ENCODE measurements at places on chromosomes 7 and 10.

- no peak for DNase-seq
Measured at GRCh38 chr7:110432061-110432553, 658.8 kb upstream of the LRRN3 start.

- no peak for DNase-seq
Measured at GRCh38 chr10:127983344-127984100, 76.6 kb downstream of the PTPRE start.

DNA sequence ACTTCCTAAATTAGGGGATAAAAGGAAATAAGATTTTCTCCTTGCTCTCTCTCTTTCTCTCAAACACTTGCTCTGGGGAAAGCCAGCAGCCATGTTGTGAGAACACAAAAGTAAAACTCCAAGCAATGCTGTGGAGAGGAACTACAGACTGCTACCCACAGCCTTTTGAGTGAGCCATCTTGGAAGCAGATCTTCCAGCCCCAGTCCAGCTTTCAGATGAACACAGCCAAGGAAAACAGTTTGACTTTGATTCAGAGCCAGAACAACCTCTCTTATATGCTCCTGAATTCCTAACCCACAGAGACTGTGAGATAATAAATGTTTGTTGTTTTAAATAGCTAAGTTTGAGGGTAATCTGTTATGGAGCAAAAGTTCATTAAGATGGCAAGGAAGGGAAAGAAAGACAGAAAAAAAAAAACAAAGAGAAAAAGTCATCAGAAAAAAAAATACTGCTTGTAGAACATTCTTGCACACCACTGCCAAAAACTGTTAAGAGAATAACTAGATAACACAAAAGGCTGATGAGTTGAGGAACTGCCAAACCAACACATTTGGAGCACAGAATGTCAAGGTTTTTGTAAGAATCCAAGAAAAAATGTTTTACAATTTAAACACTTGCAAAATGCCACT, 20.9 kb upstream of the PRKAR2B start:
- no peak for DNase-seq

DNA sequence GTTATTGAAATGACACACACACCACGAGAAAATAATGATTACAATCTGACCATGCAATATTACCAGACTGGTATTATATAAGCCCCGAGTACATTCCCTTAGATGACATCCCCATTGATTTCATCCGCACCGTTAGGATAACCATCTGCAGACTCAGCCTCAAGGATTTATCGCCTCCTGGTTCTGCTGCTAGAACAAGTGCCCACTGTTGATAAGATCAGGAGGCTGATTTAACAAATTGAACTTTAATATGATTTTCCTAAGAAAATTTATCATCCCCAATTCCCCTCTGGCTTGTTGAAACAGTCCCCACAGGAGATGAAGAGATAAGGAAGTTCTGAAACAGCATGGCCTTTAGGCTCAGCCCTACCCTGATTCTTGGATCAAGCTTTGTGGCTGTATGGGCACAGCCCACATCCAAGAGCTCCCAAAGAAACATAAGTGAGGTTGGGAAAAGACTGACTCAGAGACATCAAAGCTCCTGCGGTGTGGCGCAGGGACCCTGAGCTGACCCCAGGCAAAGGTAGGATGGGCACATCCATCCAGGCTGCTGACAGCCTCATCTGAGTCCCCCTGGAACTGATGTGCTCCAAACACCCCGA, 59.2 kb upstream of the CHCHD3 start:
- DNase-seq = no peak

DNA sequence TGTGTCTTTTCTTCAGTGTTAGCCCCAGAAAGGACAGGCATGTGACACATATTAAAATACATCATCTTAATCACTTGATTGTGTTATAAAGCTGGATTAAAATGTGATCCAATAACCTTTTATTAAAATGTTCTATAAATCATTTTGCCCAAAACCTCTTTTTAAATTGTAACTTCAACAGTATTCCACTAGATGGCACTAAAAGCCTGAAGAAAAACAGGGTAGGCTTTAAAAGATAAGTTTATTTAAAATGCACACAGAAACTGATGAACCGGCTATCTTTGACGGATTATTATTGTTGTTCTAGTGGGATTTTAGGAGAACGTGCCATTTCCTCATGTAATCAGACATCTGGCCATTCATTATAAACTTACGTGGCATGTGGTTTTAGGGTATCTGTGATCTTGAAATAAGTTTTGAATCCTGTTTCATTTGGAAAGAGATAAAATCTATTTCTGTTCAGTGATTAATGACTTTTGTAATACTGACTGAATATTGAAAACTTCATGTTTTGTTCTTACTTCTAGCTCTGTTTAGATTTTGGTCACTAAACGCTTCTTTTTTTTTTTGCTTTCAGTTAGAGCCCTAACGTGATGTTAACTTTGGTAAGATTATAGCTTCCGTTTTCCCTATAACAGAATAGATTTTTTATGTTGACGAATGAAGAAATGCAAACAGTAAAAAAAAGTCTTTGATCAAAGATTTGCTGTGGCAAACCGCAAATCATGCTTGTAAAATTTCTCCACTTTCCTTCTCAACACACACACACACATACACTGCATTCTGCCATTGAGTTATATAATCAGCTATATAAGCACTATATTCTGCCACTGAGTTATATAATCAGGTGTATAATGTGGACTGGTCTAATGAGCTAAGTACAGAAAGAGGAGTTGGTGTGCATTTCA, 13.6 kb downstream of the VPS50 start:
- DNase-seq = no peak

- DNase-seq = no peak
Measured at GRCh38 chr10:114058297-114058696, 14.6 kb downstream of the ADRB1 start.

DNA sequence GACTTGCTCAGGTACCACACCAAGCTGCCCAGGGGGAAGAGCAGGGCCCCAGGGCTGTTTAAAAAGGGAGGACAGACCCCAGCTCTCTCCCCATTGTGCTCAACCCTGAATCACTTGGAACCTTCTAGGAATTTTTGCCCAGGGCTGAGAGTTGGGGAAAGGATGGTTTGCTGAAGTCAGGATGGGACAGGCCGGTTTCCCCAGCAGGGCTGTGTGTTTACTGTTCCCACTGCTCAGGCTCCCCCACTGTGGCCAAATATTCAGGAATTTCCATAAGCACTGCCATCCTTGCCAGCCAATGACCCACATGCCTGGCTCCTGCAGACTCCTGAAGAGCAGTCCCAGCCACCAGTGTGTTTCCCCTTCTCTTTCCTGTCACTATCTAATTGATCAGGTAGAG, 120.7 kb downstream of the WDFY4 start:
- no peak for DNase-seq

GRCh38 chr7:156090988-156091387, 278.7 kb upstream of the SHH start:
- no peak for DNase-seq

DNA sequence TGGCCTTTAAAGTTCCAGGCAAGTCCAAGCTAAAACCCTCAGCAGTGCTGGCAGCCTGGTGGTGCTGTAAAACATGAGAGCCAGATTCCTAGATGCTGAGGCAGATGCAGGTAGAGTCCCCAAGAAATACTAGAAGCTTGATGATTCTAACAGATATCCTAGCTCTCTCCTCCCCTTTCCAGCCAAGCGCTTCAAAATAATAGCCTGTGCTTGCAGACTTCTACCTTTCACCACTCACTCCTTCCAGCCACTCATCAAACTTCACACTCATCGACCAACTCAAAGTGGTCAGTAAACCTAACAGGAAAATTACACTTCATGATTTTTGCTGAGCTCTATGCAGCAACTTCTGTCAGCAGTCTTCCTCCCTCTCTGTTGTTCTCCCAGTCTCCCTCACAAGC, 50.2 kb downstream of the LMBR1 start:
- no peak for DNase-seq

GRCh38 chr10:28130267-28130666, 131.4 kb upstream of the ODAD2 start:
- no peak for DNase-seq

DNA sequence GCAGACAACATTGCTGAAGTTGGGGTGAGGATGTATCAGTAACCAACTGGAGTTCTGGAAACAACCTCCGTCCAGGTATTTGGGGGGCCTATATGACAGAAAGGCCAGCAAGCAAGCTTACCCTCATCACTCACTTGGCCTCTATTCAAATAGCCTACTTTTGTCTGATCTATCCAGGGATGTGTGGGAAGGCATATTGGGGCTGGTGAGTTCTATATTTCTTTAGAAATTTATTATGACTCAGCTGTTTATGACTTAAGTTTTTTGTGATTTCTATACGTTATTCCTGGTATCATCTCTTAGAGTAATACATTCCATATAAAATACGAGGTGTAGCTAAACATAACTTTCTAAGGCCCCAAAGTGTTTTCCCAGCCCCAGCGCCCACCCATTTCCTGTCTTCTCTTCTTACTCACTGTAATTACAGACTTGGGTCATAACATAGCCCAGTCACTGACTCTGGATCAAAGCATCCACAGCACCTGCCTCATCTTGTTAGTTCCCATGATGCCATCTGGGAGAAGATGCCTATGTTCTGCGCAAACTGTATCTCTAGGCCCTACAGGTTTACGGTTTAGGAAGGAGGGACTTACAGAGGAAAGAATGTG, 18.1 kb downstream of the GARS1 start:
- no peak for DNase-seq

DNA sequence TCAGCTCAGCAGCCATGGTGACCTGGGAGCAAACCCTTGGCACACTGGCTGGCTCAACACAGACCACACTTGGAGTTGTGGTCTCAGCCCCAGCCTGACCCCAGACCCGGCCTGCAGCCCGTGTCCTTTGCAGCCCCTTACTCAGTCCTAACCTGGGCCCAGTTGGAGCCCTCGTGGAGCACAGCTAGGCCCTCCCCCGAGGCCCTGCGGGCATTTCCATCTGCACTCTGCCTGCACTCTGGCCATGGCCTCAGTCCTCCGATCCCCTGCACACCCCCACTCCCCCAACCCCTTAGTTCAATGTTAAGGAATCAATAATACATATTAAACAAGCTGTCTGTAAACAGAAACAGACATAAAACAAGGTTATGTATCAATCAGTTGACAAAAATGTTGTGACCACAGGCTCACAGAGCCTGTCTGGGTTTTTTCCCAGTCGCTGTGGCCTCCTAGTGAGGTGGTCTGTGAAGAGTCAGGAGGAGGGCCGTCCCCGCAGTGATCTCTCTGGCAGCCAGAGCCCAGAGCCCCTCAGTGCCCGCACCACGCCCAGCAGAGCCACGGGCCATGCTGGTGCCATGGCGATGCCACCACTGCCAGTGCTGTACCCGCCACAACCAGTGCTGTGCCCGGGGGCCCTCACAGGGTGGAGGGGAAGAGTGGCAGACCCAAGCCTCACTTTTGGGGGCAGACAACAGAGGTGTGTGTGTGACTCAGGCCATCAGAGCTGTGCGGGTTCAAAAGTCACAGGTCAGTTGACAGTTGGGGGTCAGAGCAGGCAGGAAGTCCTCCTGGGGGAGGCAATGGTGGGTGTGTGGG, 25.5 kb downstream of the GHRHR start:
- DNase-seq = no peak

DNA sequence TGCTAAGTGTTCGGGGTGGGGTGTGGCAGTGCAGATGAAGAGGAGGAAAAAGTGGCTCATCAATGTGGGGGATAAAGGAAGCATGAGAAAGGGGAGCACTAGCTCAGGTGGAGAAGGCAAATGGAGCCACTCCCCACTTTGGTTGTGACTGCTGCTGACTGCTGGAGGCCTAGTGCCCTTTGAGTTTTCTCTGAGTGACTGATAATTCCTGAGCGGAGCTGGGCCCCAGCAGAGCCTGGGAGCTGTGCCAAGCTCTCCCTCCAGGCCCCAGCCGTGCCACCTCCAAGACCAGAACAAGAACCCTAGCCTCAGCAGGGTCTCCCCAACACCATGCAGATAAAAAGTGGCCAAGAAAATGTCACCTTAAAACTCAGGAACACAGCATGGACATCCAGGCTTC, 9.7 kb upstream of the RASSF4 start:
- no peak for DNase-seq

DNA sequence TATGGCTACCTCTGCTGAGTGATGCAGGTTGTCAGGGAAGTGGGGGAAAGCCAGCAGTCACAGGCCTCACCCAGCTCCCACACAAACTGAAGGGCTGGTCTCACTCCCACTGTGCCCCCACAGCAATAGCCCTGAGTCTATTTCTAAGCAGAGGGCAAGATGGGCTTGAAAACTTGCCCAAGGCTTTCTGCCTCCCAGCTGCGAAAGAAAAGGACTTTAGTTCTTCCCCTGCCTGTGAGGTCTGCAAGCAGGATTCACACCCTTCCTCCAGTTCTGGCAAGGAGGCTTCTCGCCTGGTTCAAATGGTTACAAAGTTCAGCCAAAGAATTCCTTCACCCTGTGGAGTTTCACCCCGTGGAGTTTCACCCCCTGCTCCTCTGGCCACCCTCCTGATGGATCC, 63.3 kb upstream of the PRLHR start:
- no peak for DNase-seq

DNA sequence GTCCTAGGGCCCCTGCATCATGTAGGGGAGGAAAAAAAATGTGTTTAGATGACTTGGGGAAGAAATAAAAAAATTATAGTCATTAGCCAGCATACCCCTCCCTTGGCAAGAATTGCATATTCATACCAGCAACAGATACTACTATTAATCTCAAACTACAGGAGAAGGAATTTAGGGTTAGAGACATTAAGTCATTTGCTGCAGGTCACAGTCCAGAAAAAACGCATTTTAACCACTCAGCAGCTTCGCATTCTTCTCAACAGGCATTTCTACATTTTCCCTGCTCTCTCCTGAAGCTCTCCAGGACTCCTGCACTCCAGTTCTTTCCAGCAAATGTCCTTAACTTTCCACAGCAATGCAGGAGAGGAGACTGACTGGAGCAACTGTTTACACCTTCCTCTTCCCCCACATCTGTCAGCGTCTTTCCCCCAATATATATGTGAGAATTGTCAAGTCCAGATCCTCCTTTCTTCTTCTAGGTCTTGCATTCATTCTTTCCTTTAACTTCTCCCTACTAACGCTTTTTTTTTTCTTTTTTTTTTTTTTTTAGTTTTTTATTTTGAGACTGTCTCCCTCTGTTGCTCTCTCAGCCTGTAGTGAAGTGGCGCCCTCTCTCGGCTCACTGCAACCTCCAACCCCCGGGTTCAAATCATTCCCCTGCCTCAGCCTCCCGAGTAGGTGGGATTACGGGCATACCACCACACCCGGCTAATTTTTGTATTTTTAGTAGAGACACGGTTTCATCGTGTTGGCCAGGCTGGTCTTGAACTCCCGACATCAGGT, 35.6 kb downstream of the PRPS1L1 start:
- DNase-seq = no peak

- no peak for DNase-seq
Measured at GRCh38 chr10:107340326-107340725, 175.8 kb upstream of the SORCS1 start.

DNA sequence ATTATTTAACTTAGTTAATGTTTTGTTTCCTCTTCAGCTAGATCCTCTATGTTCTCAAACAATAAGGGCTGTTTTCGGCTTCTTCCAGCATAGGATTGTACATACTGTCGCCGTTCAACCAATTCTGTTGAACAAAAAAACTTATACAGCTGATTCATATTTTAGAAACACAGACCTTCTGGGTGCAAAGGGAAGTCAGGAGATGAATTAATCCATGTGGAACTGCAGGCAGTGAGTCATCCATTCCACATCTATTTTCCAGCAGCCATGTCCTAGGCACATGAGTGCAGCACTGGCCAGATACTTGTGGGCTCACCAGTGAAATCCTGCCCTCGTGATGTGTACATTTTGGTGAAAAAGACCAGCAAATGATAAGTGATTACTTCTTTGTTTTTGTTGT, 163.2 kb downstream of the JAZF1 start:
- DNase-seq = no peak

All from activated T-helper 1 cell treated with Interleukin-2 at 50 U/mL for 16 hours (primary cell).